ENCODE measurements at places on chromosomes 5 and 9. TPM values are rescaled to one million over a fixed set of nuclear protein-coding genes. Genes with fewer than 3 reads are reported as not detected.

SLC4A9 gene
- not detected for total RNA-seq

GABRP gene
- total RNA-seq: not detected

FOXD4L5 gene
- under 0.01 TPM for total RNA-seq

MLANA gene
- not detected for total RNA-seq

SPATA31C1 gene
- not detected for total RNA-seq

MPDZ gene
- 46.4 TPM for total RNA-seq

FOXI1 gene
- total RNA-seq: not detected

SCGB3A2 gene
- total RNA-seq: not detected

OR2Y1 gene
- total RNA-seq: not detected

CREB3 gene
- total RNA-seq: 107 TPM

ANKRD31 gene
- under 0.01 TPM for total RNA-seq

ZNF454 gene
- total RNA-seq: 0.43 TPM

PDE6A gene
- not detected for total RNA-seq

TMEM215 gene
- not detected for total RNA-seq

TRPM3 gene
- under 0.01 TPM for total RNA-seq

SOHLH1 gene
- total RNA-seq: not detected

CTSV gene
- 0.32 TPM for total RNA-seq

GMCL2 gene
- total RNA-seq: not detected

PWWP2A gene
- 25.5 TPM for total RNA-seq
